Left renal pelvis (tissue), 4 donors: ENCODE measurements at places on chromosomes 11 and 22.

DNA sequence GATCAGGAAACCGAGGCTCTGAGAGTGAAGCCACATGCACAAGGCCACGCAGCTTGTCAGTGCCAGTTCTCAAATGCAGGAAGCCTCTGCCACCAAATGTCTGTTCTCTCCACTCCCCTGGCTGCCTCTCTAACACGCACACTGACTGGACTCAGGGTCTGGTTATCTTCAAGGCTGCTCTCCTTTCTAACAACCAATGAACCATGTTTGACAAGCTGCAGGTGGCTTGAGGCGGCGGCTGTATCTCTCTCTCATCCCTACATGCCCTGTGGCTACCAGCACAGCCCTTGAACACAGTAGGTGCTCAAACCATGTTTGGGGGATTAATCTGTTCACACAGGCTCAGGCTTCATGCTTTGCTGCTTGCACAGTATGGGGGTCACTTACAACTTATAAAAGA, 23.7 kb downstream of the MFNG start:
- DNase-seq = no peak

DNA sequence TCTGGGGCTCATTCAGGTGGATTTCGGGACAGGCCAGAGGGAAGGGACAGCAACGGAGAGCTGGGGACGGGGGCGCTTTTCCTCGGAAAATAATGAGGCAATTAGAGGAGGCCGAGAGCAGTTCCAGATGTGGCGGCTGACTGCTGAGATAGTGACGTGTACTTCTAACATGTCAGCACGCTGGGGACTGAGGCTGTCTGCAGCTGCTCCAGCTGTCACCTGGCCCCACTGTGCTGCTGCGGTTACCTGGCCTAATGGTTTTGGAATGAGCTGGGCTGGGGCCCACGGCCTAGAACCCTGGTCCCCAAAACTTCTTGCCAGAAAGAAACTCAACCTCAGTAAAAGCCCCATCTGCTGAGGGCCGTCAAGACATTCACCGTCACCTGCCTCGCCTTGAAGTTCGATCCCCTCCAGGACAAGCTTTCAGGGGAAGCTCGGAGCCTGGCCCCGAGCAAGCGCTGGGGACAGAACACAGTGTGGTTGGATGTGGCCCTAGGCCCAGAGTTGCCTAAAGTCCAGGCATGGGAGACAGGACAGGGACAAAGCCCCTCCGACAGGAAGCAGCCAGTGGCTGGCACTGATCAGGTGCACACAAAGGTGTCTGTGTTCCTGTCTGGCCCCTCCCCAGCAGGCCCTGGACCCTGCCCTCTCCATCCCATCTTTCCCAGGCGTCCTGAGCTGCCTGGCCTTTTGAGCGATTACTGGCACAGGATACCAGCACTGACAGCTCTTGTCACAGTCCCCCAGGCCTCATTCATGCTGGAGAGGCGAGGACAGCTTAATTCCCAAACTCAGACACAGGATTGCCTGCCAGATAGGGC, 22.1 kb downstream of the RPUSD4 start:
- DNase-seq = no peak

- no peak for DNase-seq
Measured at GRCh38 chr22:50561401-50562358, 1.0 kb downstream of the SYCE3 start.

- no peak for DNase-seq
Measured at GRCh38 chr11:19027829-19028595, 32.5 kb downstream of the MRGPRX2 start.

DNA sequence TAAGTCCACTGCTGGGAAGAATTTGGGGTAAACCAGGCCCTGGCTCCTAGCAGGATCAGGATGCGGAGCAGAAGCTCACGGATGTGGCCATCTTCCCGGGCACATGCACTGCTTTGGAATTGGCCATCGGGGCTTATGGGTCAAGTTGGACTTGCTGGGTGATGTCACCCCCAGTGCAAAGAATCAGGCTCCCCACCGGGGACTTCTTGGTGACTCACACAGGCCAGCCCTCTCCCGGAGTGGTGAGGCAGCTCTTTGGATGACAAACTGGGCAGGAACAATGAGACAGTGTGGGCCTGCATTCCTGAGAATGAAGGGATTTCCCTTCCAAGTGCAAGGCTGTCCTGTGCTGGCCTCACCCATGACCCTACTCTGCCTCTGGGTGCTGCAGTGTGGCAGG, 128.8 kb upstream of the ANO1 start:
- DNase-seq = no peak

- DNase-seq = no peak
Measured at GRCh38 chr22:49417833-49418232, 409.8 kb downstream of the BRD1 start.

- no peak for DNase-seq
Measured at GRCh38 chr11:62546929-62547625, 471 bp upstream of the AHNAK start.

DNA sequence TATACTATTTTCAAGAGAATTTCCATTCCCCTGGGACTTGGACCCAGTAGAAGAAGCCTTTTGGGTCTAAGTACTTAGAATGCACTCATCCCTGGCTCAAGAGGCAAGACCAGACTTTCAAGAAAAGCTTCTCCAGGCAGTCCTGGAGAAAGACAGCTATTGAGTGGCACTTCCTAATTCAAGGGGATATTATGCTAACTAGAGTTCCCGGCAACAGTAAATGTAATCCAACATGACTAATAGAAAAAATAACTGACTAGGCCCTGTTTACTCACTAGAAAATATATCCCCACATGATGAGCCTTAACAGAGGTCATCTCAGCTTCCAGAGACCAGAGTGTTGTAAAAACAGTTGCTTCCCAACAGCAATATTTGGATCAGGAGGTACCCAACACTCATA, 47.2 kb upstream of the AKIP1 start:
- DNase-seq = no peak

GRCh38 chr11:128504486-128504885, 82.9 kb downstream of the ETS1 start:
- no peak for DNase-seq

- no peak for DNase-seq
Measured at GRCh38 chr11:62535802-62536201, 10.8 kb downstream of the AHNAK start.

DNA sequence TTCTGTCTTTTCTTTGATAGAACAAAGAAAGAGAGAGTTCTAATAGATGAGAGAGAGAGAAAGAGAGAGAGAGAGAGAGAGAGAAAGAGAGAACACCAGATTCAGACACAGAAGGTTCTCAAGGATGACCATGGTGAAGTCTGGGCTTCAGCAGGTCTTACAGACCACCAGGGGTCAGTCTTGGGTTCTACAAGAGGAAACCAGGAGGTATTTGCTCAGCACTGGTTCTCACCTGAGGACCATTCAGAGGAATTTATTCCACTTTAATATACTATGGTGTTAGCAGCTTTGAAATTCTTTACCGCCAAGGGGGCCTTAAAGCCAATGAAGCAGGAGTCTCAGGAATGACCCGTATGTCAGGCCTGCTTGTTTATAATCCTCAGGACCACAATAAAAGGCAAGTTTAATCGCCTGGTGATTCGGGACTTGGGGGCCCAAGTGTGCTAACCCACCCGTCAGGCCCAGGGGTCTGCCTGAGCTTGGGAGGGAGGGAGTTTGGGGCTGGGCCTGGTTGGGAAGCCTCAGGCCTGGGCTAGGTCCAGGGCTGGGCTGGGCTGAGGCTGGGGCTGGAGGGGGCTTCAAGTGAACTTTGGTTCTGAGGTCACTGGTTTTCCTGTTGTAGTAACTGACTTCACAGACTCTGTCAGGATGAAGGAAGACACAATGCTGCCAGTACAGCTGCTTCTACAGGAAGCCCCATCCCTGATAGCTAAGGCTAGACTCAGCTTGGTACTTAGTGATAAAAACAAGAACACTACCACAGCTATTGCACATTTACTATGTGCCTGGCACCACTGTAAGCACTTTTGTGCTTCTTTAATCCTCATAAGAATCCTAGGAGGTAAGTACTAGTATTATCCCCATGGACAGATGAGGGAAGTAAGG, 179.2 kb upstream of the ZBED5 start:
- DNase-seq = peak; percentile 64

- no peak for DNase-seq
Measured at GRCh38 chr11:28463826-28464225, 355.6 kb downstream of the METTL15 start.

DNA sequence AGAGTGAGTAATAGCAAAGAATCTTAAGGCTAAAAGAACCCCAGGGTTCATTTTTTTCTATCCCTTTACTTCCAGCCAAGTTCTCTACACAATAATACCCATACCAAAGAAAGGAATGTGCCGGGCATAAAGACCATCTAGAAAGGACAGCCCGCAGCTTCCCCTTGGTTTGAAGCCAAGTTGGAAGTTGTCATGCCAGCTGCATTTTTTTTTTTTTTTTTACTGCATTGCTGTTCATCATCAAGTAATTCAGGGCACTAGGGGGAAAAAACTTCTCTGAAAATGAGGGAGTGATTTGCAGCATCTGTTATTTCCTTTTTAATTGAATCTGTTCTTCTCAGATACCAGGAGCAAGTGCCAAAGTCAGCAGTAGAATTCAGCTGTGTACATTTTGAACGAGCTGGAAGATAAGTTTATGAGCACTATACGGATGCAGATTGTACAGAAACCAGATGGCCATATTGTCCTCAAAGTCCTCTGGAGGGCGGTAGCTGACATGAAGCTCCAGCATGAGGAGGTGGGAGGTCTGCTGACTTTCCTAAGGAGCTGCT, 56.4 kb downstream of the UBASH3B start:
- DNase-seq = no peak

GRCh38 chr22:27490080-27490479, 311.5 kb downstream of the MN1 start:
- no peak for DNase-seq

DNA sequence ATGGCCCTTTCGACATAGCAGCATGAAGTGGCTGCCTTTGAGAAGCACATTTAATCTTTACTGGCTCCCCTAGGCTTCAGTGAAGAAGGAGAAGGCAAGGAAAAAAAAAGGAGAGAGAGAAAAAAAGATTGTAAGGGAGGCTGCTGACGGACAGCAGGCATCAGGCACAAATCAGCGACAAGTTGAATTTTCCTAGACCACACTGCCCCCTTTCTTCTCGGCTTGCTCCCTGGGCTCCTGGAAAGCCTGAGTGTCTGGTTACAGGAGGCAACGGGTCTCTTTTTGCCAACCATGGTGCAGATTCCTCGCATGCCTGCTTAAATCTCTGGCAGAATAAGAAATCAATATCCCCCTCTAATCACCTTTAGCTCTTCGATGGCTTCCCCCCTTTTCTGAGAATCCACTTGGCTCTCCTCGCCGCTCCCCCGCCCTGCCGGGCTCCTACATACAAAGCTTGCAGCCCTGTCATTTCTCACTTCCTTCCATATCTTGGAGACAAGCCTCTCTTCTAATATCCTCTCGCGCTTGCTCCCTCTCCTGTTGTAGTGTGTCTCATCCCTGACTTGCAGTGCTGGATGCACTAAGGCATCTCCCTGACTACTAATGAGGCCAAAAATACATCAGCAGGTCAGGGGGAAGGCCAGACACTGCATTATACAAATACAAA, 14.3 kb downstream of the BLID start:
- DNase-seq = no peak

- DNase-seq = no peak
Measured at GRCh38 chr11:45348729-45349128, 62.6 kb upstream of the SYT13 start.

- DNase-seq = no peak
Measured at GRCh38 chr22:45008751-45009605, 827 bp downstream of the PHF21B start.

GRCh38 chr22:35697142-35697541, 20.5 kb upstream of the APOL5 start:
- no peak for DNase-seq

GRCh38 chr11:122732342-122733315, 77.1 kb downstream of the UBASH3B start:
- DNase-seq = no peak

DNA sequence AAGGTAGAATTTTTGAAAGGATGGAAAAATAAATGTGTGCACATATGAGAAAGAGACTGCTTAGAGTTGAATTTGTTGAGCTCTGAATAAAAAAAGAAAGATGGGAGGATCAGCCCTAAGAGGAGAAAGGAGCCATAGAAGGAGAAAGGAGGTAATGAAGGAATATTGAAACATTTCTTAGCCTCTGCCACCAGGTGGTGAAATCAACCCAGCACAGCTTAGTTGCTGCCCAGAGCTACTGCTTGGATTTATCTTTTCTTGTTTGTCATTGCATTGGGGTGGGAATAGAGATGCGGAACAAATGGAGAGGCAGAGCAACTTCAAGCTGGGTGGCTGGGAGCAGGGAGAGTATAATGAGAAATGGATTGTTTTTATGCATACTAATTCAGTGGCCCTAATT, 80.4 kb downstream of the SERGEF start:
- DNase-seq = no peak

GRCh38 chr22:28444659-28445058, 235.0 kb downstream of the TTC28 start:
- no peak for DNase-seq

- DNase-seq = no peak
Measured at GRCh38 chr11:45928535-45929215, 6.2 kb downstream of the LARGE2 start.

DNA sequence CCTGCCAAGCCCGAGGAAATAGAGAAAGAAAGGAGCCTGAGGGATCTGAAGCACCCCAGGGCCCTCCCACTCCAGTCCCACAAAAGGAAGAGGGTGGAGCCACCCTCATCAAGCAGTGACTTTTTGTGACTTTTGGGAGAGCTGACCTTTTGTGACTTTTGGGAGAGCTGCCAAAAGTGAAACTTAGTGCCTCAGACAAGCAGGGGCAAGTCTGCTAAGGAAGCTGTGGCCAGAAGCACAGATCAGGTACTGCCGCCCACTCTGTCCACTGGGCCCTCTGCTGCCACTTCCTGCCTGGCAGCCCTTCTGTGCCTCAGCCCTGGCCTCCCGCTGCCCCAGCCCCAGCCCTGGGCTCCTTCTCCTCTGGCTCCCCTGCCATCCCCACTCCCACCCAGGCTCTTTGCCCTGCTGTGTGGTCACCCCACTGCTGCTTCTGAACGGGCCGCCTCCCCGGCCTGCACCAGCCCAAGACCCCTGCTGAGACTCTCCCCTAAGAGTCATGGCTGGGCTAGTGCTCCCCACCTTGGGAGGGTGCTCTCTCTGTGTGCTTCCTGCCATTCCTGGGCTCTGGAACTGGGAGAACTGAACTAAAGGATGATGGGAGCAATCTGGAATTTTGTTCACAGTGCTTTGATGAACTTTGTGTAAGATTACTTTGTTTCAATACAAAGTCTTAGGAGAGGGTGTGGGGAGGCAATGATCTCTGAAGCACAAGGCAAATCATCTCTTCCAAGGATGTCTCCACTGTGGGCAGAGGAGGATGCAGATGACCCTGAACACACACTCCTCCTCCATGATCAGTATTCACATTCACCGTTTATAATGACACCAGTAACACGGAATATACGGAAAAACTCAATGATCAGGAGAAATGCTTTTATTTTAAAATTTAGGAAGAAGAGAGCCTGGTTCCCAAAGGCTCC, at the start of gene APOBEC3H:
Gene APOBEC3H, plus strand, starts transcription at position 147 of the 923 bp plus-strand sequence. CDS start 3,035 bp downstream, outside the sequence.
- no peak for DNase-seq

- DNase-seq = no peak
Measured at GRCh38 chr11:108906826-108907225, 242.0 kb downstream of the DDX10 start.

- DNase-seq = no peak
Measured at GRCh38 chr11:2169626-2170570, 1.7 kb downstream of the TH start.
